ENCODE measurements at places on chromosomes 13 and 19.

GRCh38 chr19:38024992-38025908 lies 118.2 kb downstream of the SIPA1L3 start:
- DNase-seq = no peak

DNA sequence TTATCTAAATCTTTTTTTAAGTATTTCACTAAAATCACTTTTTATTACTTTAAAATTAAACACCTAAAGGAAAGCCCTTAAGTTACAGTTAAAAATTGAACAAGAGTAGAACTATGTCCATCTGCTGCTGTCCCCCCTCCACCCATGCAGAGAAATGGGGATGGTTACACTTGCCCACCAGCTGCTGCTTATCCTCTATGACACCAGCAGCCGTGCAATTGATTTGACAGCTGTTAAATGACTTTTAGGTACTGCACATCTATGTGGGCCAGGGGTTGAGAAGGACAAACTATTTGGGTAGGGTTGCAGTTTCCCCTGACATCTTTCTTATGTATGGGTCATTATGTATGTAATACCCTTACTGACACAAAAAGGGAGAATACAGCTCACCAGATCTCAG lies 77.2 kb downstream of the TBC1D4 start:
- no peak for DNase-seq

GRCh38 chr13:96003304-96003703 lies 49.9 kb downstream of the UGGT2 start:
- DNase-seq = no peak

GRCh38 chr19:8214802-8215201 lies 5.6 kb downstream of the CERS4 start:
- no peak for DNase-seq

GRCh38 chr19:13098277-13099072 lies 4.2 kb downstream of the LYL1 start:
- no peak for DNase-seq

- DNase-seq = no peak
These were observed 24.5 kb downstream of the CEACAM16 start for GRCh38 chr19:44723299-44723951.

DNA sequence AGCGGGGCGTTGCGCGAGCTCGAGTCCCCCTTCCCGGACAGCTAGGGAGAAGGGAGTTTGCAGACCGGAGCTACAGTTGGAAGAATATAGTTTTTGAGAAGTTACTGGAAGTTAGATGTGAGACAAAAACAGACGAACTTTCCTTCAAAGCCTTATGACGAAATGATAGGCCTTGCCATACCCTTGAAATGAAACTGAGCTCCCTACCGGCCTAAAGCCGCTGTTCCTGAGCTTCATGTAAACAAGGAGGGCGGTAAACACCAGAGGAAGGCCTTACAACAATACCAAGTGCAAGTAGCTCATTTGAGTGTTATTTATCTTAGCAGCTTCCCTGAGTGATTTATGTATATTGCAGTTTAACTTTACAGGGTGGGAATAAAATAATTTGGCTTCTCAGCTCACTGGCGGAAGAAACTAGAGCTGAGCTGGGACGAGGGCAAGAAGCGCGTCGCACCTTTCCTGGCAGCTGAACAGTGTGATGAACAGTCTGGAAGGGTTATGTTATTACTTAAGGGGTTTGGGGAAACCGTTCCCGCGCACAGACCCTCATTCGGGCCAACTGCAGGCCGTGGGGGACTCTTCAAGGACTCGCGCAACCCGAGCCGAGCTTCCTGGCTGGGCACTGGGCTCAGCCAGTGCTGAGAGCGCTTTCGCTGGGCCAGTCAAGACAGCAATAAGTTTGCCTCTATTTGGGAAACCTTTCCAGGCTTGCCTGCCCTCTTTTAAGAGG lies 111.2 kb downstream of the KCNRG start:
- no peak for DNase-seq

GRCh38 chr13:99662678-99663077 lies 161.4 kb downstream of the TM9SF2 start:
- DNase-seq = no peak

DNA sequence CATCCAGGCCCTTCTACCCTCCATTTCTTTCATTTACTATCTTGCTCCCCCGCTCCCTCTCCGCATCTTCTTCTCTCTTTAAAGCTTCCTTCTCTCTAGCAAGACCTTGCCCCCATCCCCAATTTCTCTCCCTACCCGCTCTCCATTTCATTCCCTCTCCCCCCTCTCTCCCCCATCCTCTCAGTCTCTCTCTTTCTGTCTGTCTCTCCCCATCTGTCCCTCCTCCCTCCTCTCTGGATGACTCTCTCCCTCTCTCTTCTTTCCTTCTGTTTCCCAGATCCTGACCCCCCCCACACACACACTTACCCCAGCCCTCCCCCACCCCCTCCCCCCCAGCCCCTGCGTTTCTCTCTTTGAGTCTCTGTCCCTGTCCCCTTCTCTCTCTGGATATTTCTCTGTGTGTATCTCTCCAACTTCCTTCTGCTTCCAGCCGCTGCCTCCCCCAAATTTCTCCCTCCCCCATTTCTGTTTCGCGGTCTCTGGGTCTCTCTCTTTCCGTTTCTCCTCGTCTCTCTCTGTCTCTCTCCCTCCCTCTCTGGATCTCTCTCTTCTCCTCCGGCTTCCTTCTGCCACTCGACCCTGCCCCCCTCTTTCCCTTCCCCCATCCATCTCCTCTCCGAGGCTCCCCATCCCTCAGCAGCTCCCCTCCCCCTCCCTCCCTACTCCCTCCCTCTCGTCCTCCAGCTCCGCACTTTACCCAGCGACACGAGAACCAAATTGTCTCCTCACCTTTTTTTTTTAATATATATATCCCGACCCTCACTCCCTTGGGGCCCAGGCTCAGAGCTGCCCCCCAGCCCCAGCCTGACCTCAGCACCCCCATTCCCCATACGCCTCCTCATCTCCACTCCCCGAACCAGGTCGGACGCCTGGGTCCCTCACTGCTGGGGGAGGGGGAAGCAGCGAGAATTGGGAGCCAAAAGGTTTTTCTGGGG lies 3.6 kb upstream of the CACNG8 start:
- DNase-seq = no peak

- DNase-seq = no peak
These were observed 16.2 kb downstream of the CERS1 start for GRCh38 chr19:18879579-18880373.

DNA sequence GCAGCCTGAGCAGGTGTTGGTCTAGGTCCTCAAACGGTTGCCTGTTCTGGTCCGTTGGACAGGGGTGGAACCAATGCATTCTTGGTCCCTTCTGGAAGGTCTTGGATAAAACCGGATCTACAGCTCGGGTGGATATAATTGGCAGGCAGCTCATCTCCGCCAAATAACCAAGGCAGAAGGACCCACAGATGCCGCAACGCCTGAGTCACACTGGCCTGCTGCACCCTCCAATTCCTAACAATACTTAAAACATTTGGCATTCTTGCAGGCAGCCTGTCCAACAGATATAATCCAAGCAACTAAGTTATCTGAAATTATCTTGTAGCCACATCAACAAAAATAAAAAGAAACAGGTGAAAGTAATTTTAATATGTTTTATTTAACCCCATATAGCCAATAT lies 59.0 kb upstream of the FGF14 start:
- DNase-seq = no peak

DNA sequence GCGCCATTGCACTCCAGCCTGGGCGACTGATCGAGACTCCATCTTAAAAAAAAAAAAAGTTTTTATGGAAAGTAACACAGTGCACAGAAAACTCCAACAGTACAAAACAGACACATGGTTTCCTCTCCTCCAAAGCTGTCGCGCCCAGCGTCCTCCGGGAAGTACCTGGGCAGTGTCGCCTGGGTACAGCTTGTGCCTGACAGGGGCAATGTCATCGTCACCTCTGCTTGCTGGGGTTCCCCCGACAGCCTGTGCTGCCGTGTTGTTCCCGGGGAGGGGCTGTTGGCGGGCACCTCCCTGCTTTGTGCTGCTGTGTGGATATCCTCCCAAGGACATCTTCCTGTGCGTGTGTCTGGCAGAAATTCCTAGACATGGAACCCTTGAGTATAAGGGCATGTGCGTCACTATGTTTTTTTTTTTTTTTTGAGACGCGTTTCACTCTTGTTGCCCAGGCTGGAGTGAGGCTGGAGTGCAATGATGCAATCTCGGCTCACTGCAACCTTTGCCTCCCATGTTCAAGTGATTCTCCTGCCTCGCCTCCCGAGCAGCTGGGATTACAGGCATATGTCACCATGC lies 2.4 kb upstream of the F2RL3 start:
- DNase-seq = no peak

DNA sequence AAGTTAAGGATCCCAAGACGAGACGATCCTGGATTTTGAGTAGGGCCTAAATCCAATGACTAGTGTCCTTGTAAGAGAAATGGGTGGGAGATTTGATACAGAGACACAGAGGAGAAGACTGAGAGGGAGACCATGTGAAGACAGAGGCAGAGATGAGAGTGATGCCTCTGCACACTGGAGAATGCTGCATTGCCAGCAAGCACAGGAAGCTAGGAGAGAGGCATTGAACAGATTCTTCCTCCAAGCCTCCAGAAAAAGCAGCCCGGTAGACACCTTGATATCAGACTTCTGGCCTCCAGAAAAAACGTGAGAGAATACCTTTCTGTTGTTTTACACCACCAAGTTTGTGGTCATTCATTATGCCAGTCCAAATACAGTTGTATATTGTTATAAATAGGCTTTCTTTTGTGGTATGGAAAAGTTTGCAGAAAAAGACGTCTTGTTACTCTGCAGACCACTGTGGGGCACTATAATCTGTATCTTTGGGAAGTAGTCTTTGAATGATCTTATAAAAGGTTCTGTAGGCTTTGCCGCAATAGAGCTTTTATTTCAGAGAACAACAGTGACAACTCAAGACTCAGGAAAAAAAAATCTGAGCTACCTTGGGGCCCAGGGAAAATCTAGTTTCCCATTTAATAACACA lies 17.9 kb upstream of the RFC3 start:
- DNase-seq = no peak

- no peak for DNase-seq
These were observed 125.2 kb downstream of the ATP11A start for GRCh38 chr13:112814905-112815585.

GRCh38 chr13:113809934-113810333 lies 50.9 kb downstream of the TMEM255B start:
- DNase-seq = no peak

DNA sequence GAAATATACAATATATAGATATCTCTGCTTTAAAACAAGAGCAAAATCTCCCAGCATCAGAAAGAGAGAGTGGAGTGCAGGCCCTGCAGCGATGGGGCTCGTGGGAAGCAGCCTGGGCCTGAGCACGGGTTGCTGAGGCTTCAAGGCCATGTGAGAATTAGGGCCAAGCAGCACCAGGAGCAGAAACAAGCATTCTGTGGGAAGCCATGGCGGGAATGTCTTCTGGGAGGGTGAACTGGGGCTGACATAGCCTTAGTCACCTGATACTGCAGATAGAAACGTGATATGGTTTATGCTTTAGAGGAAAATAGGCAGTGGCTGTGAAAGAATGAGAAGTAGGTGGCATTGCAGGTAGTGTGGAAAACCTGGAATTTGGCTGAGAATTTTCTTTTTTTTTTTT lies 472.3 kb downstream of the IRS2 start:
- DNase-seq = no peak

DNA sequence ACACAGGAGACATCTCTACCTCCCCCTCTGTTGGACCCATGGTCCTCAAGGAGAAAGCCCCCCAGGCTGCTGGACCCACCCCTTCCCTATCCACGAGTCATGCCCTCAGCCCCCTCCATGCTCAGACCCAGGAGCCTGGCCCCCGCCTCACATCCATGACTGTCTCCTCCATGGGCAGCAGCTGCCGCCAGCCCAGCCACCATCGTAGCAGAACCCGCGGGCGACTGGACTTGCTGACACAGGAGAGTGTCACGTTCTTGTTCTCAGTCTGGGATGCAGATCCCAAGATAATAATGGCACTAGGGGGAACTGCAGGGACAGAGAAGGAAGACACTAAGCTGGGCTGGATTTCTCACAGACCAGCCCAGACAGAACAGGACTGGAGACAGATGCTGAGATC lies 3.8 kb downstream of the NPHS1 start:
- DNase-seq = no peak

DNA sequence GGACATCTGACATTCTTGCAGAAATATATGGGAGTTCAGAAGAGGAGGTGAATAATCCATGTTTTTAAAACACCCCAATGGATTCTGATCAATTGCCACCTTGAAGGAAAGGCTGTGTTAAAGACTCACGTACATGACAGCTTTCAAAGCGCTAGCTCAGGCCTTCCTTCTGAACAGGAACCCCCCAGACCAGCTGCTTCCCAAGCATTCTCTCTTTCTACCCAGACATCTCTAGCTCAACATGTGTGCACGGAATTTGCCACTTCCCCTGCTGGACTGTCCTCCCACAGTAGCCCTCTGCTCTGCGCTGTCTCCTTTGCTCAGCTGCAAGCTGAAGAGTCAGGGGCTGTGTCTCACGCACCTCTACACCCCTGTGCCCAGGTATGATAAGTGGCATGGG lies 54.5 kb downstream of the STK24 start:
- no peak for DNase-seq

GRCh38 chr13:46686171-46686570 lies 110.8 kb downstream of the ESD start:
- DNase-seq = no peak

DNA sequence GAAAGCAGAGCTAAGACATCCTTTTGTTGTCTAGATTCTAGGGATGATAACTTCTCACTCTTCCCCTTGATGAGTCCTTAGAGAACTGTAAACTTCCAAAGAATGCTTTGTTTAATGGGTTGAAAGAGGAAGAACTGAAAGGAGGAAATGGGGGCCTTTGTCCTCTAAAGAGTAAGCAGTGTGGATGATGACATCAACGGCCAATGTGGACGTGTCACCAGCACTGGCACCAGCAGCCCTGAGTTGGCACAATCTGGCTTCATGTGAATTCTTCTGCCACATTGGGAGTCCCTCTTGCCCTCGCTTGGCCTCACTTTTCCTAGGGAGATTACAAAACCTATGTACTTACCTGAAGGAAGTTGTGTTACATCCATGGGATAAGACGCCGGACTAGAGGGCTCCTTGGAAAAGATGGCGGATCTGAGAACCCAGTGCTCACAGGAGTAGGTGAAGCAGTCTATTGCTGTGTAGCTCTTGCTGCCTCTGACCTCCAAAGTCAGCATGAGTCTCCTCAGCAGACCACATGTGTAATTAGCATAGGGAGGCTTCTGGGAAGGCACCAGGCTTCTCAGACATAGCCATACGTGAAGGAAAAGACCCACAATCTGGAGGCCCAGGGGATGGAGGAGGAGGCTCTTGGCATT lies 62.8 kb downstream of the RGCC start:
- no peak for DNase-seq

GRCh38 chr13:78867655-78868054 lies 208.7 kb upstream of the OBI1 start:
- DNase-seq = no peak

- no peak for DNase-seq
These were observed 80.0 kb downstream of the KDM4B start for GRCh38 chr19:5048727-5049553.

DNA sequence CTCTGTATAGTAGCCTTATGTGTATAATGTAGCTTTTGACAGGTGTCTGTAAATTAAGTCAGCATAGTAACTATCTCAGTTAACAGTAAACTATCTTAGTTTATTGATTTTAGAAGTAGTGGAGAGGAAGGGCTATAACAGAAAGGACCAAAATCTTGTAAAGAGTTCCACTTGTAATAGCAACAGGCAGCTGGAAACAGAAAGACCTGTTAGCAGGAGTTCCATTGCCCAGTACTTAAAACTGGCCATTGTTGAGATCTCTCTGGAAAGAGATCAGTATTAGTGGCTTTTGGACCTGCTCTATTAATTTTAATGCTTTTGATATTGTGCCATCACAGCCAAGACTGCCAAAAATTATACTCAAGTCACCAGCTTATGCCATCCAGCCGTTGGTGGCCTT lies 32.0 kb upstream of the GARRE1 start:
- DNase-seq = no peak

- DNase-seq = no peak
These were observed 1.4 kb downstream of the SIGLEC7 start for GRCh38 chr19:51143486-51143885.

Data from stimulated activated CD8-positive, alpha-beta memory T cell treated with anti-CD3 and anti-CD28 coated beads, Interleukin-12 subunit alpha, Interleukin-12 subunit beta, amount 100 ng/mL, for 4 hours (primary cell).